ENCODE measurements at places on chromosomes 1 and 21. TPM values are rescaled to one million over a fixed set of nuclear protein-coding genes. Genes with fewer than 3 reads are reported as not detected.

DNA sequence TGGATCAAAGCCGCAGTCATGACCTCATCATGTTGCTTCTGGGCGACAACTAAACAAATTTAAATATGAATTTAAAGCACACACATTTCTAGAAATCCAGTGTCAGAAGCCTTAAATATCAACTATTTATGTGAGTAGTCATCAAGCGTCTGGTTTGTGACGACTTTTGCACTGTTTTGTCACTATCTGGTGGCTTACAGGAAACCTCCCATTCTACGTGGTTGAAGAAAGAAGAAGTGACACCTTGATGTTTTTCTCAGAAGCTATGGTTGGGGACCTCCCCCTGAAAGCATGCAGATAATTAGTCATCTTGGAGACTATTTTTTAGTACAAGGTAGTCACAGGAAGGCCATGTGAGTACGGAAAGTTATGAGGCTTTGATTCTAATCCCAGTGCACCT, 58.5 kb downstream of the TENT5C start:
- no peak for DNase-seq

DNA sequence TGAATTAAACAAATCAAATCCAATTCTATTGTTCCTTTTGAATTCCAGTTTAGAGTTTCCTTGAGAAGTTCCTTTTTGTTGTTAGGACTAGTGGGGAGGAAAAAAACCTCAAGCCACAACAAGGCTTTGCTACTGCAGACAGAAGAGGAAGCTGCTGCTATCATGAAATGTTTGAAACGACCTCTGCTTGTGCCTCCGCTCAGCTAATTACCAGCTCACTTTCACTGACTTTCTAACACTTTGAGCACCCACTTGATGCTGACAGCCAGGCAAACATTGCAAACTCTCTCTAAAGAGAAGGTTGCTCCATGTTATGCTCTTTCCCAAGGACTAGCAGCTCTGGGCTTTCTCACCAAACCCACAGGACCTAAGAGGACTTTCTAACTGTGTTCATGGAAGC, 203.9 kb upstream of the PROX1 start:
- no peak for DNase-seq

- DNase-seq, result no peak
Measured at GRCh38 chr1:157469752-157470675, 82.3 kb downstream of the FCRL5 start.

The RNU1-4 gene
- total RNA-seq, result 5,589 TPM

Data from left colon (tissue), 2 donors.